Activated CD4-positive, CD25-positive, alpha-beta regulatory T cell (primary cell): ENCODE measurements at places on chromosomes 3 and 15.

- no peak for DNase-seq
Measured at GRCh38 chr3:178684881-178685590, 148.8 kb downstream of the KCNMB2 start.

DNA sequence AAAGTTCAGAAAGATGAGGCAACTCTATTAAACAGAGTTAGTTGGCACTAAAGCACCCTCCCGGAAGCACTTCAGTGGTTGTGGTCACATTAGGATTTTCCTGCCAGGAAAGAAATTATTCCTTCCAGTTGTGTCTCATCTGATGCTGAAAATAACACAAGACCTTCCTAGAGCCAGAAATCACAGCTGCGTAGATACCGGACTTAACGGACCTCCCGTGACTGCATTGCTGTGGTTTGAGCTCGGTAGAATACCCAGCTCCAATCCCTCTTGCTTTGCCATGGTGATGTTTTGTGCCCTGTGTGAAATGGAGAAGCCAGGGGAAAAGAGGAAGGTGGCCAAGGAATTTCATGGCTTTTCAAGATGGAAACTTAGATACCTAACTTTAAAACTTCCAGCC lies 215.0 kb upstream of the IGF1R start:
- DNase-seq: no peak

- no peak for DNase-seq
Measured at GRCh38 chr15:43194795-43195194, 9.6 kb downstream of the CCNDBP1 start.

- no peak for DNase-seq
Measured at GRCh38 chr15:49731187-49732099, 110.6 kb downstream of the DTWD1 start.

- no peak for DNase-seq
Measured at GRCh38 chr15:29018995-29019976, 133.5 kb downstream of the APBA2 start.

DNA sequence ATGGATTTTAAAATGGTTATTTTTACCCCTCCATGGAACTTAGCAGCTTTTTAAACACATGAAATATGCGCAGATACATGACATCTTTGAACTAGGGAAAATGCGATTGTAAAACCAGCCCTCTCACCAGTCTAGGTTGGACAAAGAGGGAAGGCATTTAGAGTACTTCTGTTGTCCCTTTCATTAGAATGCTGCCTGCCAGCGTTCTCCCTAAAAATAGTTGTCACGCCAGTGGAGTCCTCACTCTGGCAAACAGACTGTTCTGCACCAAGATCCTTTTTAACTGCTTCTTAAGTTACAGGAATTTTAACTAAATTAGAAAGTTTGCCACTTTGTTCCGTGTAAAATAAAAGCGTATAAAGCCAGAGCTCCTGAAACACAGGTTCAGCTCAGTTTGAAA lies 295.3 kb downstream of the VPS13C start:
- DNase-seq: no peak

DNA sequence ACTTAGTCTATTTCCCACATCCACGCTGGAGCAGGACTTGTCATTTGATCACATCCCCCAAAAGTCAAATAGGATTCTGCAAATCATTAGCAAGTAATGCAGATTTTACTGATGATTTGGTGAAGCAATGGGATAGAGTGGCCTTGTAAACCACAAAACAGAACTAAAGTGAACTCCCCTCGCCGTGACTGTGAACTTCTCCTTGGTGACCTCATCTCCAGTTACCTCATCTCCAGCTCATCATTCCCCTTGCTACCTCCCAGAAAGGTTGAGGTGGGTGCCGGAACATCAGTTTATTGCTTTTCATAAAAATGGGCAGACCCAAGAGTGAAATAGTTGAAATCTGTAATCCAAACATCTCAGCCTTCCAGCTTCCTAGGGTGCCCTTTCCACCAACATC lies 36.7 kb upstream of the ADPGK start:
- DNase-seq: no peak

DNA sequence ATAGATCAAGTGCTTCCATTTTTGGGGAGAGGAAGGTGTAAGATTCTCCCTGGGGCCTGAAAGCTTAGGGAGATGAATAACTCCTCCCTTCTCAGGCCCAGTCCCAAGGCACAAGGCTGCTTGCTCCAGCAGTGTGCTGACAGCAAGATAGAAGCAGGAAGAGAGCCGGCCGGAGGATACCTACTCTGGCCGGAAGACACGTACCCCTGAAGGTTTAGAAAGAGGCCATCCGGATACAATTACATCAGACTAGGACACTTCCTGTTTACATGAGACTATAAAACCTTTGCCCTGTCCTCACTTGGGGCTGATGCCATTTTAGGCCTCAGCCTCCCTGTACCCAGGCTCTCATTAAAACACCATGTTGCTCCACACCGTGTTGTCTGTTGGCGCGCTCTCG lies 329.9 kb downstream of the SV2B start:
- DNase-seq: no peak

DNA sequence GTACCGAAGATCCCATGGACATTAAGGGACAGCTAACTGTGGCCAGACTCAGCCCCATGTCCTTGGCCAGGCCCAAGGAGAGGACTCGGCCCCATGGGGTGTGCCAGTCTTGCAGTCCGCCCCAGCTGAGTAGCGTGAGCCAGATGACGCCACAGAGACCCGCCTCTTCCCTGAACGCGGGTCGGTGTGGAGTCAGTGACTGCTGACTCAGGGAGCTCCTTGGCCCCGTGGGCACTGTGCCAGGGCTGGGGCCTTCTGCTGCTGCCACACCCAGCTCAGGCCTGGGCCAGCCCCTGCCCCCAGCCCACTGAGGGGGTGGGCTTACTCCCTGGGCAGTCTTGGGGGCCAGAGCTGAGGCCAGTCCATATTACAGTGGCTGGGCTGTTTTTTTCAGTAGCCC lies 52.8 kb downstream of the PLXNA1 start:
- DNase-seq: no peak

DNA sequence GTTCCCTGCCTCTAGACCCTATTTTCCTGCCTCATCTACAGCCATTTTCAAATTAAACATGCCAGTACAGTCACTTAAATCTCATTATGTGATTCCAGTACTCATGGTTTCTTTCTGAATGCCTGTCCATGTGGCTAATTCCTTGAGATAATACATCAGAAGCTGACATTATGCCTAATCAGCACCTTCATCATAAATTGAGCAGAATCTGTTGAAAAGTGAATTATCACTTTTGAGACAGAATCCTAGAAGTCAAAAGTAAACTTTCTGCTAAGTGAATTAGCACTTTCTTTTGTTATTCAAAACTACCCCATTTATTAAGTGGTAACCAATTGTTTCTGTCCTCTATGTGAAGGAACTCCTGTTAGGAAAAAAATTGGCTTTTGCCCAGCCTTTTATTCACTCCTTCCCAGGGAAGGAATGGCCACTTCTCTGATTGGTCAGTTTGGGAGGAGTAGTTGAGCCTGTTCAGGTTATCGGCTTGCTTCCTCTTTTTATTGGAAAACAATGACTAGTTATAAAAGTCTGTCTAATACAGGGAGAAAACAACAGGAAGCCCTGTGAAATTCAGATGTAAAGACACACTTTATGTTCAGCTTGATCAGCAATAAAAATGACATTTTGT lies 40.5 kb downstream of the OSTN start:
- no peak for DNase-seq

DNA sequence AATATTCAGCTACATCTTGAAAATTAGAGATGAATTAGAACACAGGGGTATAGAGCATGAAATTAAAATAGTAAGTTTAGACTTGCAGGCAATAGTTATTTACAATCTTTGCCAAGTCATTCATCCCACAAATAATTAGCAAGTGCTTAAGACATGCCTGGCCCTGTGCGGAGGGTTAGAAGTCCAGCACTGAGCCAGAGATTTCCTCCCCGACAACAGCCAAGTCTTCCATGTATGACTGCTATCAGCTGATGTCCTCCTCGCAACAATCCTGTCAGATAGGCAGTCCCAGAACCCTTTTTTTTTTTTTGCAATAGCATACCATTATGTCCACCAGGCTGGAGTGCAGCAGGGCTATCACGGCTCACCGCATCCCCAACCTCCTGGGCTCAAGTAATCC lies 14.6 kb downstream of the SIN3A start:
- DNase-seq: no peak

- no peak for DNase-seq
Measured at GRCh38 chr3:62602987-62603386, 229.6 kb upstream of the FEZF2 start.

DNA sequence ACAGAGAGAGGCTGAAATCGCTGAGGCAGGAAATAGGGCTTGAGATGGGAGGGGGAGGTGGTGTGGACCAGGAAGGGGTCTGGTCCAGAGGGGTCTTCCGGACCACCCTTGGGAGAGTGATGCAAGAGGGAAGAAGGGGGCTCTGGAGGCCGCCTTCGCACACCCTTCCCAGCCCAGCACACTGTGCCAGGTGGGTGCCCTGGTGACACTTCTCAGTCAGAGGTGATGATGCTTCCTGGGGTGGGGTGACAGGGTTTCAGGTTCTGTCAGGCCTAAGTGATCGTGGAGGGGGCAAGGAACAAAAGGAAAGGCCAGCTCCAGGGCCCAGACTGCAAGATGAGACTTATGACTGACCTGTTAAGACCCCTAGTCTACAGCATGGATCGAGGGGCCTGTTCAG lies 12.7 kb downstream of the SEMA3G start:
- DNase-seq: no peak

DNA sequence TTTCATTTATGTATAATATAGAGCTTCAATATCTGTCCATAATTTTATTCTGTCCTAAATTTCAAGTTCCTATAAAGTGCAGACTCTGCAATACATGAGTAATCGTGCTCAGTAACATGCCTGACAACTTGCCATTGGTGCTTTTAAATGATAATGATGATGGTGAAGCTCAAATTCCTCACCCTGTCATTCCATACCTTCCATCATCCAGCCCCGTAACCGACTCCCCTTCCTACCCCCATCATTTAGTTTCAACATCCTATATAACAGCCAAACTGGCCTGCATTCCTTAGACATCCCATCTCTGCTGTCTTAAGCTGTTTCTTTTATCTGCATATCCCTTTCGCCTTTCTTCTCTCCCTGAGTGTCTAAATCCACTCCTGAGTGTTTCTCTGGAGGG lies 67.2 kb upstream of the DLG1 start:
- DNase-seq: no peak

DNA sequence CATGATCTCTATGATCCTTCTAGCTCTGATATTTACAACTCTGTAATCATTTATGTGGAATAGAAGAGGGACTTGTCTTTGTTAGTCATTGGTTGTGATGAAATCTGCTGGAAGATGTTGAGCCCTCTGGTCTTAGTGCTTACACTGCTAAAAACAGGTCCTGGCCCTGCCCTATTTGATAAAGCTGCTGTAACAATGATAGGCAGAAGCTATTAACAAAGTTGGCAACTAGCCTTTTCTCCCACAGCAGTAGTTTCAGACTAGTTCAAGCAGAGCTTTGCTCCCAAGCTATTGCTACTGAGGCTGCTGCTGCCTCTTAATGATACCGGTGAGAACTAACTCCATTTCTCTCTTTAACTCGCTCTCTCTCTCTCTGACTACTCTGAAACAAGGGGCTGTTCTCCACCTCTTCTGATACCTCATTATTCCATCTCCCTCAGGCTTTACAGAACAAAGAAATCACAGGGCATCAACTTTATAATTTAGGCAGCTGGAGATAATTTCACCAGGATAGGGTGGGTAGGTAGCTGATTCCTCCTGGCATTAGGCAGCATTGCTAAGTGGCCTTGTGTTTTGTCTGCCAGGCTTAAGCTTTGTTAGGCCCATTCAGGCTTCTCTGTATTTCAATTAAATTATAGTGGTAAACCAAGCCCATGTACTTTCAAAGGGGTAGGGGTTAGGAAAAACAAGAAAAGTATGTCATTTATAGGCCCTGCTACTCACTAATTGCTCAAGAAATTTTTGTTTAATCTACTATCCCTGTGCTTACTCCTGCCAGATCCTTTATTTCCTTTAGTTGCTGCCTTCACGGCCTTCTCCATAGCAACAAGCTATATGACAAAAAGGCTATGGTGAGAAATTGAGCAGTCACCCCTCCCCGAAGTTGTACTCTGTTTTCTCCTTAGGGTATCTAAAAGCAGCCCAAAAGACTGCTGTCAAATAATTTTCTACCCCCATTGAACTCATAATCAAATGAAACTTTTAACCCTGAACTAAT lies 139.6 kb downstream of the RBPMS2 start:
- no peak for DNase-seq

DNA sequence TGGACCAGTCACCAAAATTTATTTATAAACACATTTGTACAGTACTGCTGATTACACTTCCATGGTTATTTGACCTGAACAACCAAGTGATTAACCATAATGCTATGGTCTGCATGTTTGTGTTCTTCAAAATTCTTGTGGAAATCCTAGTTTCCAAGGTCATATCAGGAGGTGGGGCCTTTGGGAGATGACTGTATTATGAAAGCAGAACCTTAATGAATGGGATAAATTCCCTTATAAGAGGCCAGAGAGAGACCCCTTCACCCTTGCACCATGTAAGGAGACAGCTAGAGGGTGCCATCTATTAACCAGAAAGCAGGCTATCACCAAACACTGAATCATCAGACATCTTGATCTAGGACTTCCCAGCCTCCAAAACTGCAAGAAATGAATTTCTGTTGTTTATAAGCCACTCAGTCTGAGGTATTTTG lies 1.9 kb downstream of the SCAPER start:
- no peak for DNase-seq

DNA sequence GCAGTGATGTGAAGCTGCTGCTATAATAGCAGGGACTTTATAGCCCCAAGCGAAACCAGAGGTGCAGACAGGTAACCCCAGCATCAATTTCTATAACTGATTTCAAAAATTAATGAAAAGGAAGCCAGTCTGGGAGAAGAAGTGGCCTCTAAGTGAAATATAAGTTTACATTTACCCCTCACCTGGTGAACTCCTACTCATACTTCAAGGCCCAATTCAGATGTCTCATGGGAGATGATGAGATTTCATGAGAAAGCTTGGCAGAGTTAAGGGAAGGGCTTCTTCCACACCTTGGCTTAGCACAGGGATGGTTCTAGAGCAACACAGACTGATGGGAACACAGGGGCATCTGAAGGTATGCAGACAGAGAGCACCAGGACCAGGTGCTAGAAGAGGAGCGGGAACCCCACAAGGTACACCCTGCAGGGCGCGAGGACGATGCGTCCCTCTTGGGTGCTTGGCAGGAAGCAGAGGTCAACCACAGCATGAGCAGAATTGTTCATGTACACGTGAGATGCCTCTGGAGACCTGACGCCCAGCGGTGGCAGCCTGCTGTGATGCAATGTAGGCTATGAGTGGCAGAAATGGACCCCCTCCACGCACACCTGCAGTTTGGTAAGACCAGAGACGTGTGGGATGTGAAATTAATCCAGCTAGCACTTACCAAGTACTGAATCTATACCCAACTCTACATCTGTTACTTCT lies 102.9 kb downstream of the SRGAP3 start:
- DNase-seq: no peak

DNA sequence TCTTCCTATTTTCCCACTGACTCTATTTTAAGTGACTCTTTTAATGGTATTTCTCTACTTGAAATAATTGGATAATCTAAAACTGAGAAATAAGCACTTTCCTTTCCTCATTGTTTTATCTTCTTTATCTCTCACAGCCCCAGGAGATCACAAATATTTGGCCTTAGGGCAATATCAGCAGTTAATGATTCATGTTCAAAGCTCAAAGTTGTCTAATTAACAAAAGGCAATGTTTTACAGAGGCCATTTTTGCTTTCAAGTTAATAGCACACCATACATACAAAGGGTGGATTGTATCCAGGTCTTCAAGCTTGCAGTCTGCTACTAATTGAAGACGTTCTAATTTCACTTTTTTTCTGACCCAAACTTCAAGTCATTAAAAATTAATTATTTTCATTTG lies 120.1 kb downstream of the LRRN1 start:
- no peak for DNase-seq
